ENCODE measurements at places on chromosomes 1 and 21. TPM values are rescaled to one million over a fixed set of nuclear protein-coding genes. Genes with fewer than 3 reads are reported as not detected.

TMEM51 gene
- 6.2 TPM for polyA plus RNA-seq

ZC3H12A gene
- 0.72 TPM for polyA plus RNA-seq

FABP3 gene
- polyA plus RNA-seq = 173 TPM

TCEA3 gene
- 440 TPM for polyA plus RNA-seq

FCGR2B gene
- polyA plus RNA-seq = 0.24 TPM

LAD1 gene
- 50.4 TPM for polyA plus RNA-seq

ALX3 gene
- polyA plus RNA-seq = not detected

CACHD1 gene
- polyA plus RNA-seq = 14.1 TPM

NTNG1 gene
- polyA plus RNA-seq = not detected

LCE1B gene
- polyA plus RNA-seq = not detected

NHLH1 gene
- 0.21 TPM for polyA plus RNA-seq

NBPF4 gene
- not detected for polyA plus RNA-seq

C4BPB gene
- 0.35 TPM for polyA plus RNA-seq

CYP2J2 gene
- polyA plus RNA-seq = 48.1 TPM

CFHR3 gene
- polyA plus RNA-seq = 10.5 TPM

LDLRAD1 gene
- polyA plus RNA-seq = not detected

CNR2 gene
- not detected for polyA plus RNA-seq

HSF2BP gene
- 0.95 TPM for polyA plus RNA-seq

PDZK1 gene
- 0.91 TPM for polyA plus RNA-seq

KRTAP19-3 gene
- polyA plus RNA-seq = not detected

LYPD8 gene
- polyA plus RNA-seq = not detected

AMY1C gene
- polyA plus RNA-seq = not detected

BTBD19 gene
- 6.9 TPM for polyA plus RNA-seq

GPR161 gene
- 14.0 TPM for polyA plus RNA-seq

ELAPOR1 gene
- 0.51 TPM for polyA plus RNA-seq

UBE2U gene
- not detected for polyA plus RNA-seq

PRR9 gene
- not detected for polyA plus RNA-seq

LIPI gene
- 0.23 TPM for polyA plus RNA-seq

LCE1C gene
- not detected for polyA plus RNA-seq

IGSF9 gene
- 7.1 TPM for polyA plus RNA-seq

OR2L5 gene
- not detected for polyA plus RNA-seq

PTPRF gene
- polyA plus RNA-seq = 19.1 TPM

OR2L2 gene
- polyA plus RNA-seq = not detected

PIAS3 gene
- 44.8 TPM for polyA plus RNA-seq

CCDC27 gene
- polyA plus RNA-seq = 0.21 TPM

AZIN2 gene
- 9.9 TPM for polyA plus RNA-seq

S100A8 gene
- 6.9 TPM for polyA plus RNA-seq

PAQR6 gene
- polyA plus RNA-seq = 3.5 TPM

UBASH3A gene
- polyA plus RNA-seq = not detected

OR2G6 gene
- 0.03 TPM for polyA plus RNA-seq

MTARC1 gene
- 5.6 TPM for polyA plus RNA-seq

LAMC2 gene
- polyA plus RNA-seq = 2.4 TPM

MMP23B gene
- polyA plus RNA-seq = 19.0 TPM

B3GALNT2 gene
- polyA plus RNA-seq = 32.8 TPM

FOXD2 gene
- not detected for polyA plus RNA-seq

C1orf52 gene
- polyA plus RNA-seq = 26.6 TPM

PLA2G2D gene
- polyA plus RNA-seq = 0.84 TPM

CSMD2 gene
- 3.3 TPM for polyA plus RNA-seq

PEA15 gene
- 154 TPM for polyA plus RNA-seq

FMO4 gene
- 5.6 TPM for polyA plus RNA-seq

DRAXIN gene
- 0.31 TPM for polyA plus RNA-seq
